ENCODE measurements at places on chromosomes 2 and 18.
A peak's percentile ranks its signal among the peaks of the same experiment; 100 is the strongest.

GRCh38 chr18:73614812-73615211, 532.8 kb downstream of the FBXO15 start:
- DNase-seq: no peak

DNA sequence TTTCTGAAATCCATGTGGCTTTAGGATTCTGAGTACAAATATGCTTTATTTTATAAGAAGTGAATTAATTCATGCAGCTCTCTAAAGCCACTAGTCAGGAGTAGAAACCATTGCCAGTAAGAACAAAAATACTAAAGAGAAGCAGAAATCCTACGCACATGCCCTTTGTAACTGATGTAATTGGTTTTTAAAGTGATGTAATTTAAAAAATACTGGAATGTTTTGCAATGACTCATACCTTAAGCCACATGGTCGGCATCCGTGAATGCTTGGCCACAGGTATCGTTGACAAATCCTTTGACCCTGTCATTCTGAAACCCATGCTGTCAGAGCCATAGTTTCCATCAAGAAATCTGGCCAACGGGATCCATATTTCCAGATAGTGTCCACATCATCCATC, 213.3 kb downstream of the ACKR3 start:
- no peak for DNase-seq

DNA sequence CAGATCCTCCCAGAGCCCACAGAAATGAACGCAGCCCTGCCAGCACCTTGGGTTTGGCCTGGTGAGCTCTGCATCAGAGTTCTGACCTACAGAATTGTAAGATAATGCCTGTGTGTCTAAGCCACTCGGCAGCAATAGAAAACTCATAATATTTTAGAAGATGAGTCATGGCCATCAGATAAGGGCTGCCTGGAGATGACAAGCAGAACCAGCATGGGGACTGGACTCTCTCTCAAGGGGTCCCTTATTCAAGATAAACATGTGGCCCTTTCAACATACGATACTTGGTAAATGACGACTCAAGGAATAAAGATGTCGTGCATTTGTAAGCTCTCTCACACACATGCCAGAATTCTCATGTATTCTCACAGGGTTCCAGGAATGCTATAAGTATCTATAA, 8.5 kb upstream of the AGAP1 start:
- no peak for DNase-seq

DNA sequence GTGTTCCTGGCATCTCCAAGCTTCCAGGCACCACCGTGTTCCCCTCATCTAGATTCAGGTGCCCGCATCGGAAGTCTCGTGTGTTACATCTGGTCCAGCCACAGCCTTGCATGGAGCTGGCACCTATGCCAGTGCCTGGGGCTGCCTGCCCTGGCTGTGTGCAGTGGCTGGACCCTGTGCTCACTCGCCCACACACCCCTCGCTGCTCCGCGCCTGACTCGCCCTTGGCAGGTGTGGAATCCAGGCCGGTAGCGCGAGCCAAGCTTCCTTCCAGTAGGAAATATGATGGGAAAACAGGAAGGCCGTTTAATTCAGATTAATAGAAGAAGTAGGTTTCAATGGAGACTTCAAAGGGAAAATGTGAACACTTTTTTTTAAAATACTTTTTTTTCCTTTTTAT, 78.0 kb downstream of the PTPN4 start:
- DNase-seq: no peak

- DNase-seq: no peak
These were observed 156.6 kb downstream of the TXNL1 start for GRCh38 chr18:56481751-56482150.

DNA sequence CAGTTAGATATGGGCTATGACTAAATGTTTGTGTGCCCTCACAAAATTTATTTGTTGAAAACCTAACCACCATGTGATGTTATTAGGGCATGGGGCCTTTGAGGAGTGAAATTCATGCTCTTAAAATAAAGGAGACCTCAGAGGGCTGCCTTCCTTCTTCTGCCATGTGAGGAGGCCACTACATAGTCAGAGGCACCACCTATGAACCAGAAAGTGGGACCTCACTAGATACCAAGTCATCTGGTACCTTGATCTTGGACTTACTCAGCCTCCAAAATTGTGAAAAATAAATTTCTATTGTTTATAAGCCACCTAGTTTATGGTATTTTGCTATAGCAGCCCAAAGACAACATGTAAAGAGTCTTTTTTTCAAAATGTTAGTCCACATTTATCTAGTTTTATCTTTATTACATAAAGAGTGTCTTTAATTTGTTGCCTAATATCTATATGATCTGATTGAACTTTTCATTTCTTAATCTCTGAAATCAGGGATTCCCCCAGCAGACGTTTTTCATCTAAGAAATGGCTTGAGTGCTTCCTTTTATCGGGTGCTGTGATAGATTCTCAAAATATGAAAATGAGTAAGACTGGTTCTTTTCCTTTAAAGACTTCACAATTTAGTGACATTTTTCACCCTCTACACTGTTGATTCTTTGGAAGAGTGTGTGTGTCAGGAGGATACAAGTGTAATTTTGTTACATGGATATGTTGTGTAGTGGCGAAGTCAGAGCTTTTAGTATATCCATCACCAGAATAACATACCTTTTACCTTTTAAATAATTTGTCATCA, 34.2 kb downstream of the PMS1 start:
- no peak for DNase-seq

DNA sequence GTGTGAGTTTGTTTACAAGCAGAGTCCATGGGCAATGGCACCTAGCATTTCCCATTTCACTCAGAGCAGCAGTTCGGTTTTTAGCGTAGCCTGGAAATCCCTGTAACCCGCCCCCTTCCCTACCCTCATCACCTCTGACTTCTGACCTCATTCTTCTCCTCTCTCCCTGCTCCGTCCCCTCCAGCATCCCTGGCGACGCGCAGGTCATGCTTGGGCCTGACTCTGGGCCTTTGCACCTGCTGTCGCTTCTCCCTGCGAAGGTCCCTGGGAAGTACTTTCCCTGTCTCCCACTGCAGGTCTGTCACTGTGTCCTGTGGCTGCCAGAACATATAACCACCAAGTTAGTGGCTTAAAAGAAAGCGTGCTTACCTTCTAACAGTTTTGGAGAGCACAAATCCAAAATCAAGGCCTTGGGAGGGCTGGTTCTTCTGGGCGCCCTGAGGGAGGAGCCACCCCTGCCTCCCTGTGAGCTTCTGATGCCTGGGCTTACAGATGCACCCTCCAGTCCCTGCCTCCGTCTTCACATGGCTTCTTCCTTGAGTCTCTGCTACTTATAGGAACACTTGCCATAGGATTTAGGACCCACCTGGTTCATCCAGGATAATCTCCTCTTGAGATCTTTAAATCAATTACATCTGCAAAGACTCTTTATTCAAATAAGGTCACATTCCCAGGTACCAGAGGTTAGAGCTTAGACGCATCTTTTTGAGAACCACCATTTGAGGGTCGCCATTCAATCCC, 8.1 kb upstream of the RAB17 start:
- no peak for DNase-seq

DNA sequence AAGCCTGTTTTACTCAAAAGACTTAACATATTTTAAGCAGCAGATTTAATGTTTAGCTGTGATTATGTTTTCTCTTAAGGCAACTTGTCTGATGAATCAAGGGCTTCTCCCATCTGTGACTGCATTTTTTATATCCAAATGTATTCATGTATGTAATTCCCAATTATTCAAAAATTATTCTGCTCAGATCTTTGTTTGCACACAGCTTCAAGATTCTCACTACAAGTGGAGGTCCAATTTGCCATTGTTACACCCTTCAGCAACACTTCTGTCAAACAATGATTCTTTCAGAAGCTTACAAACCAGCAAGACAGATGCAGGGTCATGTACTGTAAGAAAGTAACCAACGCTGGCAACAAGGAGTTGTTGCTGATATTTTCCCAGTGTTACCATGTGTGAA, 5.9 kb upstream of the LRPPRC start:
- no peak for DNase-seq

GRCh38 chr18:75335511-75335910, 92.0 kb downstream of the SMIM21 start:
- DNase-seq: no peak

GRCh38 chr2:144541396-144541795, 21.5 kb upstream of the ZEB2 start:
- no peak for DNase-seq

DNA sequence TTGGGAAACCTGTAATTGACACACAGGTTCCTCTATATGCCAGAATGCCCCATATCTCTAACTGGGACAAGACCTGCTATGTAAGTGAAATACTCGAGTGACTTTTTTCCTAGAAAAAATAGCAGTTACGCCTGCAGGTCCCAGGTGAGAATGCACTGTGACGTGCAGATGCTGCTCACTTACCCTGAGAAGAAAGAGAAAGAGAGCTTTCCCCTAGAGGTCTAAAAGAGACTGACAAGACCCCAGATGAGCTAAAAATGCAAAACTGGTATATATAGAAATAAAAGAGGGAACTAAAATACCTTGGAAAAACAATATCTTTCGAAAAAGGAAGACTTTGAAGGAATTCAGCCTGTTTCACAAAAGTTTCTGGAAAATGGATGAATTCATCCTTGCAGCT, 383.0 kb upstream of the DCC start:
- no peak for DNase-seq

- no peak for DNase-seq
These were observed 52.6 kb downstream of the COL6A3 start for GRCh38 chr2:237361194-237362004.

GRCh38 chr2:232502911-232503808, 15.5 kb upstream of the ECEL1 start:
- DNase-seq: no peak

GRCh38 chr2:115738111-115738510, 1295.7 kb downstream of the DPP10 start:
- no peak for DNase-seq

GRCh38 chr2:113157118-113157896, 16.5 kb upstream of the PSD4 start:
- DNase-seq: no peak

- DNase-seq: no peak
These were observed 32.9 kb upstream of the NDUFV2 start for GRCh38 chr18:9069601-9070000.

GRCh38 chr2:130190237-130190636, 8.0 kb downstream of the TUBA3E start:
- no peak for DNase-seq

DNA sequence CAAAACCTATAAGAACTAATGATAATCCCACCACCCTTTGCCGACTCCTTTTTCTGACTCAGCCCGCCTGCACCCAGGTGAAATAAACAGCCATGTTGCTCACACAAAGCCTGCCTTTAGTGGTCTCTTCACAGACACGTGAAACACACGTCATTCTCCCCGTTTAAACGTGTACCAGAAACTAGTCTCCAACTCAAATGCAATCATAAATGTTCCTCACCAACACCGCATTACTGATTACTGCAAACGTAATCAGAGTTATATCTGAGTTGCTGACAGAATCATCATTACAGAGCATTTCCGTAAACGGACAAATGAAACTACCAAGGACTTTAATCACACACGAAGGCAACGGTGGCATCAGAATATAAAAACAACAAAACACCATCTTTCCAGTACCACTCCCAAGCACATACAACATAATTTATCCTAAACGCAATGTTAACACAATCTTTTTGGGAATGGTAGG, 1.9 kb downstream of the CLK1 start:
- DNase-seq: no peak

GRCh38 chr2:170845343-170845742, 28.7 kb downstream of the GAD1 start:
- no peak for DNase-seq

DNA sequence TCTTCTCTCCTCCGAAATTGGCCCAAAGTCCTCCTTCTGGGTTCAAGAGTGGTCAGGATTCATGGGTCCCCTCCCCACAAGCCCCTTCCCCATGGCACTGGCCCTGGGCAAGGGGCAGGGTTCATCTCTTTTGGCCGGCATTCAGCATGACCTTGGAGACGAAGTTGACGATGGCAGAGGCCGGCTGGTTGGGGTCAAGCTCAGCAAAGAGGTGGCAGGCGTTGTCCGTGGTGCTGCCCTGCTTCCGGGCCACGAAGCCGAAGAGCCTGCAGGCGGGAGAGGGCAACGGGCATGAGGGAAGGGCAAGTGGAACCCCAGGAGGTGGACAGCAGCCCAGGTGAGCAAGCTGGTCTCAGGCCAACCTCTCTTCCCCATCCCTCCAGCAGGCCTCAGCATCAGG, 198.5 kb downstream of the TNS1 start:
- DNase-seq: no peak

- no peak for DNase-seq
These were observed 68.9 kb downstream of the CYP26B1 start for GRCh38 chr2:72078773-72079172.

GRCh38 chr18:43664487-43665008, 387.3 kb upstream of the SYT4 start:
- DNase-seq: no peak

DNA sequence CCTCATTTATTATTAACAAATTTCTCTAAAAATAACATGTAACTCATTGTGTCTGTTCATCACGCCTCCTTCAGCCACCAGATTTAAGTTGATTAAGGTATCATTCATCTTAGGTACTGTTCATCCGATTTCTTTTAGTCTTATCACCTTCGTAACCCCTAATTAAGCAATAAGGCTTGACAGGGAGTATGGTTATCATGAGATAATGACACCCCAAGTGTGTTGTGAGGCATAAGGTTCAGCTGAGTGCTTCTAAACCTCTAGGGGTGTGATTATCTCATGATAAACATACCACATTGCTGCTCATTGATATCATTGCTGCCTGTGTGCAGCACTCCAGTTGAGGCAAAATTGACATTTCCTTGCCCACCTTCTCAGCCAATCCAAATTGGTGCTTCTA, 158.9 kb upstream of the BOD1L2 start:
- no peak for DNase-seq

- DNase-seq: no peak
These were observed 125.9 kb downstream of the ANTXR1 start for GRCh38 chr2:69138793-69139459.

- no peak for DNase-seq
These were observed 272.3 kb downstream of the RAD51AP2 start for GRCh38 chr2:17245906-17246305.

DNA sequence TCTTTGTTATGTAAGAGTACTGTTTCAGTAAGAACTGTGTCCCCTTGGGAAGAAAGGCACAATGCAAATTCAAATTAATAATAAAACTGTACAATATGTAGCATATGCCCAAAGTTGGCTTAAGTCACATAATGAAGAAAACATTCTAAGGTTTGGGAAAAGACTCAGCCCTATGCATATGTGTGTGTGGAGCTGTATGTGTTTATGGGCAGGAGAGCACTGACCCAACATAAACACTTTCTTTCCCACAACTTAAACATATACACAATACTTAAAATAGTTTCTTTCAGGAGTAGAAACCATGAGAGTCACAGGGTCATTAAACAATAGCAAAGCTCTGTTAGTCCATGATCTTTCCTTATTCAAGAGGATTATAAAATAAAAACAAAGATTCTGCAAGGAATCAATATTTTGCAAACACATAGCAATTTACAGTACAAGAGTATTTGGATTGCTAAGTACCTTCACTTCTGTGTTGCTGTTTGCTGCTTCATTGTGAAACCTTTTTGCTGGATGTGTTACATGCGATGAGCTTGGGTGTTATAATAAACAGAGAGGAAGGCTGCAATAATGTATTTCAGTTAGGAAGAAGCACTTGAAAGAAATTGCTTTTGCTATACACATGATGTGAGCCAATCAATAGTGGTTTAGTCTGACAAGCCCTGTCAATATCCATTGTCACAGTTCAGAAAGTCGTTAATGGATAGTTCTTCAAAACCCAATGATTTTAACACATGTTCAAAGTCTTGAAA, 347.3 kb downstream of the ARHGAP15 start:
- peak; percentile 17 for DNase-seq

Data from smooth muscle cell of the brain vasculature (primary cell).